Activated CD4-positive, alpha-beta memory T cell treated with anti-CD3 and anti-CD28 coated beads, Interleukin-2, amount 10 ng/mL, durations not matched to agents 7 days and 5 days (primary cell): ENCODE measurements at places on chromosomes 16 and 17. TPM values are rescaled to one million over a fixed set of nuclear protein-coding genes. Genes with fewer than 3 reads are reported as not detected.

DNA sequence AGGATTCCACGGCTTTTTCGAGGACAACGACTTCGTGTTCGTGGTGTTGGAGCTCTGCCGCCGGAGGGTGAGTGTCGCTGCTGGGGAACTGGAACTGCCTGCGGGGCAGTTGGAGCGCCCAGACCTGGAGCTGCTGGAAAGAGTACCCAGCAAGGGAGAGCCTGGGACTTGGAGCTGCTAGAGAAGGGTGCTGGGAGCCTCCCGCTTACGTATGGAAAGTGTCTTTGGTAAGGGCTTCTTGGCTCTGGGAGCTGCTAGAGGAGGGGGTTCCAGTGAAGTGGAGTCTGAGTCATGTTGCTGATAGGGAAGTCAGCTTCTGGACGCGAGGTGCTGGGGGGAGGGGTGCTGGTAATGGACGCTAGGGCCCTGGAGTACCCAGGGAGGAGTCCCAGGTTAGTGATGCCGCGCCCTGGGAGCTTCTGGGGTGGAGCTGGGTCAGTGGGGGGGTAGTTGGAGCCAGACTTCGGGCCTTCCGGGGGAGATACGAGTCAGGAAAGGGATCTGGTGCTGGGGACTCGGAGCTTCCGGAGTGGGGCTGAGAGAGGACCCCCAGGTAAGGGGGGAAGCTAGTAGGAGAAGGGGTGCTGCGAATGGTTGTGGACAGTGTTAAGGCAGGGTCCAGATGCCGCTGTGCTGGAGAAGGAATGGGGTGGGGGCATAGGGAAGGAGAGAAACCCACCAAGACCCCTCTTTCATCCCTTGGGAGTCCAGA, 741 bp downstream of the PLK1 start:
- no peaks in the 10 kb centered on the region for H3K27me3 ChIP-seq
- H3K27ac ChIP-seq = peak overlapping the region; percentile 78
- H3K4me1 ChIP-seq = peaks cover 45% of the 10 kb centered on the region
- peak; percentile 42 for DNase-seq
- peak overlapping the region; percentile 97 for H3K4me3 ChIP-seq

GRCh38 chr17:45703806-45704205, 80.3 kb upstream of the CRHR1 start:
- no peaks in the 10 kb centered on the region for H3K4me1 ChIP-seq
- no peaks in the 10 kb centered on the region for H3K36me3 ChIP-seq
- H3K4me3 ChIP-seq = no peak overlapping the region
- H3K27me3 ChIP-seq = peaks cover 28% of the 10 kb centered on the region
- H3K27ac ChIP-seq = no peak overlapping the region
- DNase-seq = no peak

DNA sequence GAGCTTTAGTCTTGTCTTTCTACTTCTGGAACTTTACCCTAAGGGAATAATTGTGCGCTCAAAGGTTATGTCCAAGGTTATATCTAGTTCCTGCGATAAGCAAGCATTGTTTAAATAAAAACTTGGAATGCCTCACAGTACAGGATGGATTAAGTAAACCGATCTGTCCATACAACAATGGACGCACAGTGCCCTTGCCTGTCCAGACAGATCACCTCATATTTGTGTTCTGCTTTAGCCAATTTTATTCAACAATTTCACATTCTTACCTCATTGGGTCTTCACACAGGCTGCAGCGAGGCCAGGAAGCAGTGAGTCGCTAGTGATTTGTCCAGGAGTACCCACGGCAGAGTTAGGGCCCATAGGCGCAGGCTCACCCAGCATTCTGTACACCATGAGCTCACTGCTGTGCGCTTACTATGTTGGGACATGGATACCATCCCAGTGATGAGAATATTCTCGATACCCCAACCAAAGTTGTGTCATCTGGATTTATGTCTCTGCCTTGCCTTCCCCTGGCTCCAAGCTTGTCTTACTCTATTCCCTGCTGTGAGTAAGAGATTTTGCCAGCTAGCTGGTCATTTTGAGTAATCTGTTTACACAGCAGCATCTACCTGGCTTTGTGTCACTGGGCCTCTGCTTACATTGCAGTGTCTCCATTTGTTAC, 39.8 kb downstream of the USP43 start:
- no peaks in the 10 kb centered on the region for H3K27me3 ChIP-seq
- DNase-seq = no peak
- H3K4me1 ChIP-seq = no peaks in the 10 kb centered on the region
- H3K36me3 ChIP-seq = peaks cover 1% of the 10 kb centered on the region
- no peak overlapping the region for H3K27ac ChIP-seq
- no peak overlapping the region for H3K4me3 ChIP-seq

DNA sequence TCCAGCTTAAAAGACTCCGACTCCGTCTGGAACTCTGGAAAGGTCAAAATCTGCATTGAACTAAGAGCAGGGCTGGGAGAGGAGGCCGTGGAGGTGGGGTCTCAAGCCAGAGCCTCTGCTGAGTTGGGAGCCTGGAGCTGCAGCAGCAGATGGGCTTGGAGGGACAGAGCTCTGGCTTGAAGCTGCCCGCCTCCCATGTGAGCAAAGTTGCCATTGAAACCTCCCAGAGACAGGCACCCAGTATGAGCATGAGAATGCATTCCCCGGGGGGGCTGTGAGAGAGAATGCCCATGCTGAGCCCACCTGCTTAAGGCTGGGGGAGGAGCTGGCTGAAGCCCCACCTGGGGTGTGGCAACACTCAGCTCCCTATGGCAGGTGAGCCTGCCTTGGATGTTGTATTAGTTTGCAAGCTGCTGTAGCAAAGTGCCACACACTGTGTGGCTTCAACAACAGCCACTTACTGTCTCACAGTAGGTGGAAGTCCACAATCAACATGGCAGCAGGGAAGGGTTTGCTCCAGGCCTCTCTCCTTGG, 9.6 kb downstream of the KIF19 start:
- H3K27ac ChIP-seq = no peak overlapping the region
- H3K4me3 ChIP-seq = no peak overlapping the region
- peaks cover 7% of the 10 kb centered on the region for H3K4me1 ChIP-seq
- no peak for DNase-seq
- H3K27me3 ChIP-seq = peaks cover 7% of the 10 kb centered on the region

DNA sequence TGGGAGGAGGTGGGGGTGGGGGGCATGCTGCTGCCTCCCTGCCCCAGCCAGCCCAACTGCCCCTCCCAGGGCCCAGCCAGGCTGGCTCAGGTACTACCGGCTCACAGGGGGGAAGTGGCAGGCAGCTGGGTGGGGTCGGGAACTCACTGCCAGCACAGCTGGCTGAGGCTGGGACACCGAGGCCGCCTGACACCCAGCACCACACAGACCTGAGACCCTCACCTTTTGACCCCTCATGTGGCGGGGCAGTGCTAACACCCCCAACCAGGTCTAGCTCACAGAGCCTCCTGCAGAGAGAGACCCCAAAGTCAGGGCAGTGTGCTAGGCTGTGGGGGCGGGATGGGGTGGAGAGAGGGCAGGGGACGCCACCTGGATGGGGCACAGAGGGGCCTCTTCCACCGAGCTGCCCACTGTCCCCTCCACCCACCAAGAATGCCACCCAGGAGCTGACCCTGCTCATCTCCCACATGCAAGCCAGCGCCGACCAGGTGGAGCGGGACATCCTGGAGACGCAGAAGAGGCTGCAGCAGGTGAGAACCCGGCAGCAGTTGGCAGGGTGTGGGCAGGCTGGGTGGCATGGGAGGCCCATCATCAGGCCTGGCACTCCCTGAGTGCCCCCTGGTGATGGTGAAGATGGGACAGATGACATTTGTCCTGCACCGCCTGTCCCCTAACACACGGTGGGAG, 3.0 kb downstream of the EVPLL start:
- H3K4me1 ChIP-seq = peaks cover 6% of the 10 kb centered on the region
- H3K4me3 ChIP-seq = no peak overlapping the region
- DNase-seq = no peak
- H3K36me3 ChIP-seq = no peaks in the 10 kb centered on the region

- no peak for DNase-seq
- H3K4me1 ChIP-seq = peaks cover 72% of the 10 kb centered on the region
- peaks cover 52% of the 10 kb centered on the region for H3K36me3 ChIP-seq
- H3K27me3 ChIP-seq = no peaks in the 10 kb centered on the region
- peak overlapping the region; percentile 91 for H3K27ac ChIP-seq
- no peak overlapping the region for H3K4me3 ChIP-seq
These were observed 10.1 kb downstream of the SLC7A6 start for GRCh38 chr16:68274441-68274840.

DNA sequence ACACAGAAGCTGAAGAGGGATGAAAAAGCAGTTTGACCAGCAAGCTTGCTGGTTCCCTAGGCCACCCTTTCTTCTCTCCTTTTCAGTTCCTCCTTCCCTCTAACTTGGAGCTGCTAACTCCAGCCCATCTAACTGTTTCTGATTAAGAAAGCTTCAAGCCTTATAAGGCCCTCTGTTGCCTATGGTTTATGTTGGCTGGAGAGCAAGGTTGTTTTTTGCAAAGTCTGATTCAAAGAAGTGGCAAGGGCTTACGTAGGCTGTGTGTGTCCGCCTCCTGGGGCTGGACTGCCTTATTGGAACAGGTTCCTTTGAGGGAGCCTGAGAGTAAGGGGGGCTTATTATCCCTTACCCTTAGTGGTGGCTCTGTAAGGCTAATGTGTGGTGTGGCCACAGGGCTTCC, 7.1 kb downstream of the AKAP1 start:
- H3K4me3 ChIP-seq = no peak overlapping the region
- H3K27ac ChIP-seq = no peak overlapping the region
- H3K36me3 ChIP-seq = no peaks in the 10 kb centered on the region
- peaks cover 13% of the 10 kb centered on the region for H3K4me1 ChIP-seq
- H3K27me3 ChIP-seq = no peaks in the 10 kb centered on the region

DNA sequence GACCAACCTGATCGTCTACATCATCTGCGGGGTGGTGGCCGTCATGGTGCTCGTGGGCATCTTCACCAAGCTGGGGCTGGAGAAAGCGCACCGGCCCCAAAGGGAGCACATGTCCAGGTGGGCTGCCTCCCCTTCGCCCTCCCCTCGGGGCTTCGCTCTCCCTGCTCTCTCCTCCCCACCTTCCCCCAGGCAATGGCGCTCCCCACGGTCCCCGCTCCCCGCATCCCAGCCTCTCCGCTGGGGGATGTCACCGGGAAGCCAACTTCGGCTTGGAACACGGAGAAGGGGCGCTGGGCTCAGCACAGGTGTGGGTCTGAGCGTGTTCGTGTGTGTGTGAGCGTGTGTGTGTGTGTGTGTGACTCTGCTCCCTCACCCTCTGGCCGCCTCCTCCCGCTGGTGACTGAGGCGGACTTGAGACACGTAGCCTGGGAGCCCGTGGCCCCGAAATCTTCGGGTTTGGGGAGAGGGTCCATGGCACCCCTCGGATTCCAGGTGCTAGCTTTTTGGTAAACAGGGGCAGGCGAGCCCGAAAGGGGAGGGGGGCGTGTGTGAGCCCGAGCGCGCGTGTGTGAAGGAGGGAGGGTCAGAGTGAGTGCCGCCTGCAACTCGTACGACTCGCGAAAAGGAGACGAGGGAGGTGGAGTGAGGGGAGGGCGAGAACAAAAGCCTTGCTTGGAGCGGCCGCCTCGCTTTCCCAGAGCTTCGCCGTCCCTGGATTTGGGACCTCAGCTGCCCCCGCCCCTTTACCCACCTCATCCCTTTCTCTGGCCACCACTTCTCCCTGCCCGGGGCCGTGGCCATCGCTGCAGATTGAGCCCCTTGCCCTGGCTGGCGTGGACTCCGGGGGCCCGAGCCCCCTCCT, 1.3 kb downstream of the SHISA9 start:
- peaks cover 62% of the 10 kb centered on the region for H3K27me3 ChIP-seq
- H3K36me3 ChIP-seq = no peaks in the 10 kb centered on the region
- H3K27ac ChIP-seq = no peak overlapping the region
- H3K4me3 ChIP-seq = no peak overlapping the region
- H3K4me1 ChIP-seq = peaks cover 7% of the 10 kb centered on the region

- no peaks in the 10 kb centered on the region for H3K27me3 ChIP-seq
- H3K4me3 ChIP-seq = no peak overlapping the region
- peaks cover 51% of the 10 kb centered on the region for H3K4me1 ChIP-seq
- H3K36me3 ChIP-seq = peaks cover 37% of the 10 kb centered on the region
- no peak for DNase-seq
These were observed 4.0 kb upstream of the FBXL20 start for GRCh38 chr17:39405436-39405835.

GRCh38 chr17:77253611-77254051, 112.9 kb downstream of the SEC14L1 start:
- DNase-seq = no peak
- no peaks in the 10 kb centered on the region for H3K36me3 ChIP-seq
- no peak overlapping the region for H3K27ac ChIP-seq
- no peak overlapping the region for H3K4me3 ChIP-seq
- H3K4me1 ChIP-seq = no peaks in the 10 kb centered on the region
- peaks cover 18% of the 10 kb centered on the region for H3K27me3 ChIP-seq

DNA sequence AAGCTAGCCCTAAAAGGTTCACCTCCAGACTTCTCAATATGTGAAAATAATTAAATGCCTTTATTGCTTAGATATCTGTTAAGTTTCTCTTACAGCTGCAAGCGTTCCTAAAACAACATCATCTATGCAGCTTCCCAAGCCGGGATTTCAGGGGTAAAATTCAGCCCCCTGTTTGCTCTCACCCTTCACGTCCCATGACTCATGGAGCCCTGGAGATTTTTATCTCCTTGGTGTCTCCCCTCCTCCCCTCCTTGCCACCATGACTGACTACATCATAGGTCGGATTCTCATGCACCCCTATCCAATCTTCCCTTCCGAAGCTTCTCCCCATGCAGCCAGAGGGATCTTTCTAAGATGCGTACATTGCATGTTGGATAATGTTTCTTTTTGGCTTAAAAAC, 21.0 kb upstream of the CACNG4 start:
- H3K4me3 ChIP-seq = no peak overlapping the region
- H3K4me1 ChIP-seq = peaks cover 4% of the 10 kb centered on the region

DNA sequence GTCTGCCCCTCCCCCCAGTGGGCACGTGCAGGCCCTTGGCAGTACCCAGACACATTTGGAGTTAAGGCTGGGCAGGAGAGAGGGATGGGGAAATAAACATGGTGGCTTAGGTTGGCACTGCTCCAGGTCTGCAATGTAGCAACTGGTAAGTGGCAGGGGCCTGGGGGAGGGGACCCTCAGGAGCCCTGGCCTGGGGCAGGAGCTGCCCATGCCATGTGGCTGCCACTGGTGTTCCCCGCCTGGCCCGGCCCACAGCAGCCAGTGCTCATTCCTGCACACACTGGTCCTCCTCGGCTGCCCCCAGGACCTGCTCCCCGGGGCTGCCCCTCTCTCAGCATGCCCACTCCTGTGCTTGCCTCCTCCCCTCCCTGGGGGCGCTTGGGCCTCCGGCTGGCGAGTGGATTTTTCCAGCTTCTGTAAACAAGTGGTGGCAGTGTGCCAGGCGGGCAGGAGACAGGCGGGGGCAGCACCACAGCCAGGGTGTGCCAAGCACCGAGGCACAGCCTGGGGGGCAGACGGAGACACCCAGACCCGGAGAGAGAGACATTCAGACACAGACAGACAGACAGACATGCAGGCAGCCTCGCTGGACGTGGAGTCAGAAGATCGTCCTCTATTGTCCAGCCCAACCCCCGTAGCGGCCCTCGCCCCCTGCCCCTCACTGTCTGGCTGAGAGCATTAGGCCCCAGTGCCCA, 9.4 kb downstream of the THRA start:
- no peaks in the 10 kb centered on the region for H3K27me3 ChIP-seq
- H3K27ac ChIP-seq = no peak overlapping the region
- H3K36me3 ChIP-seq = no peaks in the 10 kb centered on the region
- no peak for DNase-seq

The OTOP3 gene
- total RNA-seq = not detected

The CNGB1 gene
- total RNA-seq = not detected

The CKLF gene
- total RNA-seq = 188 TPM

The SLC16A3 gene
- 206 TPM for total RNA-seq

The MYOCD gene
- total RNA-seq = not detected

The HOXB3 gene
- 10.8 TPM for total RNA-seq

The ZNF423 gene
- total RNA-seq = not detected

The SYT17 gene
- total RNA-seq = not detected
